ENCODE measurements at places on chromosomes 2 and 18.

DNA sequence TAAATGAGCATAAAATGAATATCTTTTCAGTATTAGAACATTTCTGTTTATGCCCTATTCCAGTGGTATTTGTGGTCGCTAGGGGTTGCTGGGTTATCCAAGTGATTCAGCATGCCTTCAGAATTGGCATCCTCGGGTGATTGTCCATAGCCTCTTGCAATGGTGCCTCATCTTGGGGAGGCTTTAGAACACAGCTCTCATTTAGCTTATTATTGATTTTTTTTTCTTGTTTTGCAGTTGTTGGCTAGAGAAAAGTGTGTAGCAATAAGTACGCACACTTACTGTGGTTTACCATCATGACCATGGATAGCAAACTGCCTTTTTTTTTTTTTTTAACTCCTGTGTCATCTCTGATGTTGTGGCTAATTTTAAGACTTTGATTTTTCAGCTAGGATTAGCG lies 33.6 kb downstream of the PLEKHA3 start:
- no peak for DNase-seq

- no peak for DNase-seq
These were observed 34.9 kb downstream of the KDM3A start for GRCh38 chr2:86476092-86476491.

DNA sequence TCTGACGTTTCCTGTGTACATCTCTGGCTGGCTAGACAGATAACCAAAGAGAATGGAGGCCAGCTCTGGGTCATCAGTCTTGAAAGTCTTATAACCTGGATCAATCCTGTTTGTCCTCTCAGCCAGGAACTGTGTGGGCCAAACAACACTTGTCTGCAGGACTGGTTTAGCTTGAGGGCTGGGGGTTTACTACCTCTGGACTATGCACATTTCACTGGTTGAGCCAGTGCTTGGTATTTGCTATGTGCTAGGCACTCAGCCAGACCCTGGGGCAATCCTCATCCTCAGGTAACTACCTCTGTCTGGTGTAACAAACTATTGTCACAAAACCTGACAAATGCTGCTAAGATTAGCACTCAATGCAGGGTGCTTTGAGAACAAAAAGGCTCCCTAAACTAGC lies 169.7 kb downstream of the HAUS1 start:
- DNase-seq: no peak

- DNase-seq: no peak
These were observed 14.9 kb downstream of the COPS9 start for GRCh38 chr2:240121190-240121589.

DNA sequence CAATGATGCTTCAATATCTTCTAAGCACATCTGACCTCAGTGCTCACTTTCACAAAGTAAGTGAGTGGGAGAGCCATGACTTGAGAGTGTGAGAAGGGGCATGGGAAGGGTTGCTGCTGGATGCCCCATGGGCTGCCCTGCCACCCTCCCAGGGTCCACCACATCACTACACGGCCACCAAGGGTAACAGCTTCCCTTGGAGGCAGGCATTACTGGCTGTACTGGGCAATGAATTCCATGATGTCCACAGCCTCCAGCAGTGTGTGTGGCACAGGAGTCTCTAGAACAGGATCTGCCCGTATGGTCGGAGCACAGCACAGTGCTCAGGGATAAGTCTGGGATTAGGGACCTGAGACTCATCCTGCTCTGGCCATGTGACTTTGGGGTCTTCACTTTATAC lies 481.0 kb upstream of the MYT1L start:
- no peak for DNase-seq

- no peak for DNase-seq
These were observed 436.6 kb downstream of the IRS1 start for GRCh38 chr2:226362980-226363379.

DNA sequence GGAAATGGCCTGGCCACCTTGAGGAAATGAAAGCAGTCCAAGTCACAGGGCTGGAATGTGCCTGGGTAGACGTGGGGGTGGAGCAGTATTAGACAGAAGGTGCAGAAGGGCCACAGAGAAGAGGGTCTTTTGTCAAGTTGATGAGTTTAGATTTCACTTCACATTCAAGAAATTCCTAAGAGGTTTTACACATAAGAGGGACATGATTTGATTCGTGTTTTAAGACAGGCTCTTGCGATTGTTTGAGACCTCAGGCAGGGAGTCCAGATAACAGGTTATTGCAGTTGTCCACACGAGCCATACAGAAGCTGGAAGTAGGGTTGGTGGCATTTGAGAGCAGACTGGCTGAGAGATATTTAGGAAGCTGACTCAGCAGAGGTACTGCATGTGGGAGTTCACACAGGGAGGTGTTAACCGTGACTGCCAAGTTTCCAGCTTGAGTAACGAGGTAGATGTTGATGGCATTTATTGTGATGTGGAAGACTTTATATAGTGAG lies 64.6 kb downstream of the NEB start:
- DNase-seq: no peak

DNA sequence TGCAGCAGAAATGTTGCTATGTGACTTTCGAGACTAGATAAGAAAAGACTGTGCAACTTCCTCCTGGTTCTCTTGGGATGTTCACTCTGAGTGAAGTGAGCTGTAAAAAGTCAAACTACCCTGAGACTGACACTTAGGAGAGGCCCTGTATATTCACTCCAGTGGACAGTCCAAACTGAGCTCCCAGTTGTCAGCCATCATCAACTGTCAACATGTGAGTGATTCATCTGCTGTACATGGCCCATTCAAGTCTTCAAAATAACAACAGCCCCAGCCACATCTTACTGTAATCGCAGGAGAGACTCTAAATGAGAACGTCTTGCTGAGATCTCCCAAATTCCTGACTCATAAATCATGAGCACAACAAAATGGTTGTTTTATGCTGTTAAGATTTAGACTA lies 8.5 kb upstream of the UNC80 start:
- DNase-seq: no peak

DNA sequence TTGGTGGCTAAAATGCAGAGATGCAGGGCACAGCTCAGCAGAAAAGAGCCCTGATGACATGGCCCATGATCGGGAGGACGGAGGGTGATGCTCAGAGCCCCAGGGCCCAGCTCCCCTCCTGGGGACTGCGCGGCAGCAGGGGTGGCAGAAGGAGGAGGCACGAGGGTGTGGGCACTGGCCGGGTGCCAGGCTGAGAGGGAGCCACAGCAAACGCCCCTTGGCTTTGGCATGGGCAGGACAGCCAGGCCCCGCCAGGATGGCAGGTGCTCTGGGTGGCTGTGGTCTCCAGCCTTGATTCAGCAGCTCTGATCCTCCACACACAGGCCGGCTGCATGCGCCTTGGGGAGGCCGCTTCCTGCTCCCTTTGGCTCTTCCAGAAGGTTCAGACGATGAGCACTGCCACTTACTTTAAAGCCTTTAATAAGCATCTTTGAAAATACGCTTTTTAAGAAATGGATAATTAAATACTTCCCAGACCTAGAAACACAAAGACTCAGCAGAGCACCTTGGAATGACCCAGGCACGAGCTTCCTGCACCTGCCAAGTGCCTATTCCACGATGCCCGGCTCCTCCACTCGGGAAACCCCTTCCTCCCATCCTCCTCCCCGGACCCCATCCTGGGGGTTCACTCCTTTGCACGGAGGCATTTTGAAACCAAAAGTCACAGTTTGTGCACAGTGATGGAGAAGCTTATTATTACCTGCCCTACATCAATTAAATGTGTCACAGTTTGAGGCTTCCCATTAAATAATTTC lies 78.5 kb upstream of the SNTG2 start:
- DNase-seq: no peak

GRCh38 chr2:190126798-190127197 lies 64.3 kb upstream of the MSTN start:
- no peak for DNase-seq

DNA sequence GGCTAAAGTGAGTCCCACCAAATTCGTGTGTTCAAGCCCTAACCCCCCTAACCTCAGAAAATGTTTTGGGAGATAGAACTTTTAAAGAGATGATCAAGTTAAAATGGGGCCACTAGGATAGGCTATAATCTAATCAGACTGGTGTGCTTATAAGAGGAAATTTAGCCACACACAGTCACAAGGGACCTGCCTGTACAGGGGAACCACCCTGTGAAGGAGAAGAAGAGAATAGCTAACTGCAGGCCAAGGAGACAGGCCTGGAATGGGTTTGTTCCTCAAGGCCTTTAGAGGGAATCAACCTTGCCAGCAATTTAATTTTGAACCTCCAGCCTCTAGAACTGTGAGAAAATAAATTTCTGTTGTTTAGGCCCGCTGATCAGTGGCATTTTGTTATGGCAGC lies 36.0 kb upstream of the TANK start:
- DNase-seq: no peak

DNA sequence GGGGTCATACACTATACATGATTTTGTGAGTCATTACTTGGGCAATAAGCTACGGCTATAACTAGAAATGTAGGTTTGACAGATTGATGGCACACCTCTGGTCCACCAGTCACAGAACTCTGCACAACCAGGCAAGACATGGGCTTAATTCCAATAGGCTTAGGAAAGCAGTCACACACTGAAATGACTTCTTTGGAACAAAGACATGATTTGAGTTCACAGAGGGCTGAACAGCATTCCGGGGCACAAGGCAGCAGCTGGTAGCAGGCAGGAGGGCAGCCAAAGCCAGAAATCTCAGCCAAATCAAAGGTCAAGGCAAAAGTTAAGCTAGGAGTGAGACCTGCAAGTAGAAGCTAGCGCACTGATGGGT lies 27.4 kb downstream of the FABP1 start:
- no peak for DNase-seq

DNA sequence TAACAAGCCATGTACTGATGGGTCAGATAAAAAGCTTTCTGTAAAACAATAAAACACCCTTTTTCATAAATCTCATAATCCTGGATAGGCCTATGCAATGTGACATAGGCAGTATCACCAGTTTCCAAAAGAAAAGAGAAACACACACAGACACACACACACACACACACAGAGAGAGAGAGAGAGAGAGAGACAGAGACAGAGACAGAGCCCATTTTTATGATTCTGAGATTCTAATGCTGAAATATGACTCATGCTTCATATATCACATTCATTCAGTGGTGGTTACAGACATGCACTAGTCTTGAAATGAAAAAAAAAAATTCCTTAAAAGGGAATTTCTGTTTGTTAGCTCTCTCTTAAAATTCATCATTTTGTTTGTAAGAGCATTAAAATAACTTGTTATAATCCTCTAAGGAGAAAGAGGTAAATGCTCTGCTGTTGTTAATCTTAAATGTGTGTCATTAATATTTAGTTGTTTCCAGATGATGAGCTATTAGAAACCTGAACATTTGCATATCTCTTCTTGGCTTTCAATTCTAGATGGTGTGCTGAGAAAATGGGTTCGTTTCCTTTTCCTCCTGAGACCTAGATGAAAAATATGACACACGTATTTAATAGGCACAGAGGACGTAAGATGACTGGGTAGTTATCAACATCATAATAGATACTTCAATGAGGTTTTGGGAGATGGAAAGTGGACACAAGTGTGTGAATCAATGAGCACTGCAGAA lies 1598.7 kb upstream of the ACVR2A start:
- DNase-seq: no peak

- DNase-seq: no peak
These were observed 262.0 kb downstream of the AFF3 start for GRCh38 chr2:99880148-99880963.

- DNase-seq: no peak
These were observed 714 bp downstream of the RPIA start for GRCh38 chr2:88692187-88692586.

GRCh38 chr18:73520229-73520628 lies 627.4 kb downstream of the FBXO15 start:
- DNase-seq: no peak

GRCh38 chr2:9993488-9994165 lies 42.1 kb downstream of the GRHL1 start:
- DNase-seq: no peak

- no peak for DNase-seq
These were observed 15.6 kb upstream of the PSD4 start for GRCh38 chr2:113157897-113158753.

- no peak for DNase-seq
These were observed 86.1 kb downstream of the ACVR1 start for GRCh38 chr2:157789933-157790511.

GRCh38 chr2:206428783-206429182 lies 14.5 kb upstream of the ADAM23 start:
- DNase-seq: no peak

DNA sequence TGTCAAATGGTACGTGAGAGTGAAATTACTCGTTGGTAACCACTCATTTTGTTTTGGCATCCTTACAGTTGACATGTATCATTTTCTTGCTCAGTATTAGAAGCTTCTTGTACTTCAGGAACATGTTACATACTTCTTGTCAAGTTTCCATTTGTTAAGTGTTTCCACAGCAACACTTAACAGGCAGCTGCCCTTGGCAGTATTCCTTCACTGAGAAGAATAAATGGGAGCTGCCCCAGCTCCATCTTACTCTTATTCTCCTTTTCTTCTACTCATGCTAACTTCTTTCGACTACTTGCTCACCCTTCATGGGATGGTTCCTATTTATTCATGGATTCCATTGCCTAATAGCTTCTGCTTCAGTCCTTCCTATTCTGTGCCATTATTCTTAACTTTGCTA lies 60.1 kb upstream of the TUBA3E start:
- no peak for DNase-seq

GRCh38 chr2:43519643-43520221 lies 76.1 kb downstream of the THADA start:
- DNase-seq: no peak

GRCh38 chr2:62326735-62327134 lies 130.8 kb downstream of the B3GNT2 start:
- DNase-seq: no peak

DNA sequence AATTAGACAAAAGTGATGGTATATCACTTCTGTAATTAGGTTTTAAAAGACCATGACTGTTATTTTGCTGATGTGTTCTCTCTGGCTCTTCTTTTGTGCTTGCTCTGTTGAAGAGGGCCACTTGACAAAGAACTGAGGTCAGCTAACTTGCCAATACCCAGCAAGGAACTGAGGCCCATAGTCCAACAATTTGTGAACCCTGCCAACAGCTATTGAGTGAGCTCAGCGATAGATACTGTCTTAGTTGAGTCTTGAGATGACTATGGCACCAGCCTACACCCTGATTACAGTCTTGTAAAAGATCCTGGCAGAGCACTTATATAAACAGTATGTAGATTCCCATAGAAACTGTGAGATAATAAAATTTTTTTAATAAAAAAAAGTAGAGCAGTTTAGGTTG lies 103.0 kb downstream of the BMPR2 start:
- DNase-seq: no peak

GRCh38 chr18:9549405-9549804 lies 65.0 kb downstream of the PPP4R1 start:
- no peak for DNase-seq

GRCh38 chr2:17355608-17356329 lies 162.5 kb downstream of the RAD51AP2 start:
- no peak for DNase-seq

- no peak for DNase-seq
These were observed 33.5 kb downstream of the MGAT5 start for GRCh38 chr2:134287323-134287722.

DNA sequence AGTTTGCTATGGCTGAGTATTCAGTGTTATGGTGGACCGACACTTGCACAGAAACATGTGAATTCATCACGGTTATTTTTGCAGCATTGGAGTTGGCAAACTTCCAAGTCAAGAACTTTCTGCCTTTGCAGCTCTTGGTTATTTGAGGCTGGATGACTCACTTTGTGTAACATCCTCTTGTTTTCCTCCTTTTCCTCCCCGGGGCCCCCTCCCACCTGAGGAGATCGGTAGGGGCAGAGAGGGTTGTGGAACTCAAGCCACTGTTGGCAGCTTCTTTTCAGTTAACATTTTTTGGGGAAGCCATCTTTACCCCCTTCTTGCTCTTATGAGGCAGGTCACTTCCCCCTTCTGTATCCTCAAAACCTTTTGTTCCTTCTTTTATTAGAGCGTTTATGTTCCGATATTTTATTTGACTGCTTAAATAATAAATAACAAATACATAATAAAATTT lies 48.6 kb downstream of the DDX1 start:
- no peak for DNase-seq
